Endothelial cell (in vitro differentiated cells): ENCODE measurements at places on chromosomes 12 and 14. TPM values are rescaled to one million over a fixed set of nuclear protein-coding genes. Genes with fewer than 3 reads are reported as not detected.

SSTR1 gene
- total RNA-seq, result 0.21 TPM

BTG1 gene
- 79.8 TPM for total RNA-seq

FAM181A gene
- total RNA-seq, result not detected

TMEM132D gene
- not detected for total RNA-seq

GRCh38 chr12:54141431-54142113, 47.2 kb downstream of the SMUG1 start:
- H3K4me3 ChIP-seq, result no peak overlapping the region
- peaks cover 7% of the 10 kb centered on the region for H3K27me3 ChIP-seq
- no peaks in the 10 kb centered on the region for H3K4me1 ChIP-seq
- no peak overlapping the region for H3K27ac ChIP-seq
- no peaks in the 10 kb centered on the region for H3K36me3 ChIP-seq
- DNase-seq, result no peak

GRCh38 chr14:63686926-63687325, 40.9 kb downstream of the SGPP1 start:
- H3K36me3 ChIP-seq, result no peaks in the 10 kb centered on the region
- no peaks in the 10 kb centered on the region for H3K27me3 ChIP-seq
- no peak overlapping the region for H3K27ac ChIP-seq

DNA sequence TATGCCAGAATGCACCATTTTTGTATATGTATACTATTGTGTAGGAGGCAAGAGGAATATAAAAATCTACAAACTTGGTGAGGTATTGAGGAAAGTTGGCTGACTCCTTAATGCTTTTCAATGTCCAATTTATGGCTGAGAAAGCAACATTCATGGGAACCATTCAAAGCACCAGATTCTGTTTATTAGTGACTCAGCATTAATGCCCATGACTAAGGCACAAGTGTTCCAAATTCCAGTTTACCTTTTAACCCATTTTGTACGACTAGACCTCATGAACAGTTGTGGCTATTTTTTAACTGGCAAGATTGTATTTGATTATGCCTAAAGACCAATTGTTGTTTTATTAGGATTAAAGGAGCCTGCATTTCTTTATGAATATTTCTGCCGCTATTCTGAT, 375.4 kb upstream of the ATP2B1 start:
- no peaks in the 10 kb centered on the region for H3K36me3 ChIP-seq
- H3K27ac ChIP-seq, result no peak overlapping the region
- H3K27me3 ChIP-seq, result no peaks in the 10 kb centered on the region
- H3K4me3 ChIP-seq, result no peak overlapping the region
- no peak for DNase-seq

- H3K27ac ChIP-seq, result no peak overlapping the region
- peaks cover 2% of the 10 kb centered on the region for H3K4me1 ChIP-seq
- peaks cover 8% of the 10 kb centered on the region for H3K27me3 ChIP-seq
- no peaks in the 10 kb centered on the region for H3K36me3 ChIP-seq
Measured at GRCh38 chr12:569803-570434, 93.3 kb downstream of the NINJ2 start.

- H3K36me3 ChIP-seq, result no peaks in the 10 kb centered on the region
- no peak overlapping the region for H3K27ac ChIP-seq
- H3K4me1 ChIP-seq, result peaks cover 10% of the 10 kb centered on the region
- H3K27me3 ChIP-seq, result peaks cover 6% of the 10 kb centered on the region
Measured at GRCh38 chr12:48176417-48176751, 7.1 kb upstream of the CCDC184 start.

GRCh38 chr12:53074999-53075370, 4.2 kb downstream of the SPRYD3 start:
- H3K4me1 ChIP-seq, result peaks cover 29% of the 10 kb centered on the region
- no peak overlapping the region for H3K27ac ChIP-seq
- peak overlapping the region; percentile 14 for H3K4me3 ChIP-seq

GRCh38 chr12:80925983-80926382, 11.8 kb downstream of the LIN7A start:
- H3K4me3 ChIP-seq, result no peak overlapping the region
- no peaks in the 10 kb centered on the region for H3K36me3 ChIP-seq
- no peak overlapping the region for H3K27ac ChIP-seq
- no peak for DNase-seq

DNA sequence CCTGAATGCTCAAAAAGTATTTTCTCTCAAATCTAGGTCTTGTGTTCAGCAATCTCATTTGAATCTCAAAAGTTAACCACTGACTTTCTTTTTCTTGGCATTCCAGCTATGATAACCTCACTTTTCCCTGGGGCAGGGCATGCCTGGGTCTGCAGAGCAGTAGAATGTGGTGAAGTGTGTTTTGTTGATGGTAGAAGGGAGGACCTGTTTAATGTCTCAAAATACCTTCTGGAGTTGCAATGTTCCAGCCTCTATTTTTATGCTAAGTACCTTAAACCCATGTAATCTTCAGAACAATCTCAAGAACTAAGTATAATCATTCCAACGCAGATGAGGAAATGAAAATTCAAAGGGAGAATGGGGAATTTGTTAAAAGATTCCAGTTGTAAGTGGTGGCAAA, 82.1 kb upstream of the FUT8 start:
- no peak overlapping the region for H3K4me3 ChIP-seq
- no peaks in the 10 kb centered on the region for H3K36me3 ChIP-seq
- H3K27ac ChIP-seq, result no peak overlapping the region

GRCh38 chr12:45509187-45509586, 220.3 kb upstream of the ARID2 start:
- peaks cover 4% of the 10 kb centered on the region for H3K36me3 ChIP-seq
- H3K27me3 ChIP-seq, result no peaks in the 10 kb centered on the region
- H3K4me3 ChIP-seq, result no peak overlapping the region
